ENCODE measurements at places on chromosomes 3 and 15. TPM values are rescaled to one million over a fixed set of nuclear protein-coding genes. Genes with fewer than 3 reads are reported as not detected.

DNA sequence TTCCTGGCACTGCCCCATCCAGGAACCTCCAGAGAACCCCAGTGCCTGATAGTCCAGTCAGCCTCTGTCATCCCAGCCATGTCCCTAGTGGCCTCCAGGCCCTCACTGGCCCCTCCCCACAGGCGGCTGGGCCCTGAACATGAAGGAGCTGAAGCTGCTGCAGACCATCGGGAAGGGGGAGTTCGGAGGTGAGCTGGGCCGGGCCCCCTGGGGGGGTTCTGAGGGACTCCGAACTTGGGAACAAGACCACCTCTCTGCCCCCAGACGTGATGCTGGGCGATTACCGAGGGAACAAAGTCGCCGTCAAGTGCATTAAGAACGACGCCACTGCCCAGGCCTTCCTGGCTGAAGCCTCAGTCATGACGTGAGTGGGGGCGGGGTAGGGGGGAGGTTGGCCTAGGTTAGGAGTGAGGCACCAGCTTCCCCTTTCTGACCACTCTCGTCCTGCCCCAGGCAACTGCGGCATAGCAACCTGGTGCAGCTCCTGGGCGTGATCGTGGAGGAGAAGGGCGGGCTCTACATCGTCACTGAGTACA, 12.0 kb upstream of the LMAN1L start:
- DNase-seq = no peak

GRCh38 chr3:112786881-112787579, 59.6 kb downstream of the CD200R1L start:
- DNase-seq = peak; percentile 64

Gene PLIN1
- 0.41 TPM for total RNA-seq

Gene FETUB
- not detected for total RNA-seq

Gene SPTSSB
- total RNA-seq = not detected

GRCh38 chr15:68614286-68615035, 35.7 kb downstream of the CORO2B start:
- DNase-seq = no peak

GRCh38 chr3:114721864-114722263, 425.2 kb downstream of the ZBTB20 start:
- no peak for DNase-seq

Gene UBA7
- 69.4 TPM for total RNA-seq

GRCh38 chr3:89252016-89252415, 144.6 kb downstream of the EPHA3 start:
- DNase-seq = no peak

Gene GABRG3
- not detected for total RNA-seq

DNA sequence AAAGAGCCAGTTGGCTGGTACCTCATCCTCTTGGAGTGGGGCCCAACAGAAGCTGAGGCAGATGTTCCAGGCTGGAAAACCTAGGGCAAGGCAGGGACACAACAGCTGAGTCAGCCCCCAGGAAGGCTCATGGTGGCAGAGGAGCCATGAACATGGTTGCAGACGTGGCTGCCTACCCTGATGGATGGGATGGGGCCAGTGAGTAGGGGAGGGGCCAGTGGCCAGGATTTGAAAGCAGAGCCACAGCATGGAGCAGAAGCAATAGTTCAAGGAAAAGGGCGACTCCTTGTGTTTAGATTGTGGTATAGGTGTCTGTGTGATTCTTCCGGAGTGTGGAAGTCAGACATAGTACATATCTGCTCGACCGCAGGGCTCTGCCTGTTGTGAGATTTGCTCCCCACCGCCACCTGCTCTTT, 24.2 kb downstream of the PXYLP1 start:
- peak; percentile 35 for DNase-seq

GRCh38 chr3:143088835-143089234, 30.7 kb upstream of the CHST2 start:
- DNase-seq = no peak

DNA sequence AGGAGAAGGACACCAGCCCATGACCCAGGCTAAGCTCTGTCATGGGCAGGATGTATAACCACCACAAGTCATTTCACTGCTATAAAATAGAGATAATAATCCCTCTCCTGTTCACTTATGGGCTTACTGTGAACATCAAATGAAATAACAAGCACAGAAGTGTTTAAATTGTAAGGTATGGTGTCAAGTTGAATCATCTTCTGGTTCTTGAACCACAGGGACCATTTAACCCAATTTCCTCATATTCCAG, 44.3 kb upstream of the TLE3 start:
- no peak for DNase-seq

Gene POC1A
- 10.0 TPM for total RNA-seq

GRCh38 chr3:47291158-47291753, 8.5 kb downstream of the KLHL18 start:
- DNase-seq = no peak

Gene SNX33
- 35.2 TPM for total RNA-seq

DNA sequence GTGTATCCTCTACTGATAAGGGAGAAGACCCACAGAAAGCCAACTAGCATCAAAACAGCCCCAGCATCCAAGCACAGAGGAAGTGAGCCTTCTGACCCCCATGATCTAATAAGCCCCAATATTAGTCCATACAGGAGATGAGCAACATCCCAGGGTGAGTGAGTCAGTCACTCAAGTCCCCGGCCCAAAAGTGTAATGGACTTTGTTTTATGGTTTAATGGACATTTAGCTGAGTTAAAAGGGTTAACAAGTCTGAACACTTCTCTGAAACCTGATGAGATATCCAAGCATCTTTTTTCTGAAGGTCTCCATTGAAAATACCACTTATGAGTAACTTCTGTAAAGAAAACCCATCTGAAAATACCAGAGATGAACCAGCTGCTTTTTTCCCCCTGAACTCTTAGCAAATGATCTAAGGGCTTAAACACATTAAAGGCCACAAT, 115.6 kb downstream of the GREM1 start:
- DNase-seq = no peak

DNA sequence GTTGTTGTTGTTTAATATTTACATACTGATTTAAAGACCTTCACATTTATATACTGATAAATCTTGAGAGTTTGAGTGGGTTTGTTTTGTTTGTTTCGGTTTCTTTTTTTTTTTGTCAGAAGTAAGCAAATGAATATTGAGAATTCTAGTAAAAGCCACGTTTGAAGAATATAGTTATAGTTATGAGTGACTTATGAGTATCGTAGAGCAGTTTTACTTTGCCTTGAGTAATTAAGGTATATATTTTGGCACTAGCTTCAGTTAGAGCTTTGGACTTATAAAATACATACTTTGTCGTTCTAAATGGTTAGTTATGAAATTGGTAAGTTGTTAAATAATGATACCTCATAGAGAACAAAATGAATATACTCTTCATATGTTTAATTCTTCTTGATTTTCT, 27.8 kb downstream of the ATP1B3 start:
- no peak for DNase-seq

- no peak for DNase-seq
Measured at GRCh38 chr3:308597-309321, 112.2 kb downstream of the CHL1 start.

DNA sequence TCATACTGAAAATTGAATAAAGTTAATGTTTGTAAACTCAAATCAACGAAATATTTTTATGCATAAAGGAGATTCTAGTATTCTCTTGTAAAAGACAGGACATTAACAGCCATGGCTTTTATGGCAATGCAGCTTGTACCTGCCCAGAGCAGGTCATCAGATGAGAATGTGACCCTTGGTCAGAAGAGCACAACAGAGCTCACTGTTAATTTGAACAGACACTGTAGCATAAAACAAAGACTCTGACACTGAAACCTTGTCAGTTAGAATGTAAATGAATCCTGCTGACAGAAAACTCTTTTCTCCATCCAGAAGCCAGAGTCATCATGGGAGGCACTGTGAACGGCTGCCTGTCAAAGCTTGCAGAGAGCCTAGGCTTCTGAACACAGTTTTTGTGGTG, 410.6 kb downstream of the RAP2B start:
- DNase-seq = no peak

Gene RNU5B-1
- not detected for total RNA-seq
